ENCODE measurements at places on chromosomes 6 and 20.

DNA sequence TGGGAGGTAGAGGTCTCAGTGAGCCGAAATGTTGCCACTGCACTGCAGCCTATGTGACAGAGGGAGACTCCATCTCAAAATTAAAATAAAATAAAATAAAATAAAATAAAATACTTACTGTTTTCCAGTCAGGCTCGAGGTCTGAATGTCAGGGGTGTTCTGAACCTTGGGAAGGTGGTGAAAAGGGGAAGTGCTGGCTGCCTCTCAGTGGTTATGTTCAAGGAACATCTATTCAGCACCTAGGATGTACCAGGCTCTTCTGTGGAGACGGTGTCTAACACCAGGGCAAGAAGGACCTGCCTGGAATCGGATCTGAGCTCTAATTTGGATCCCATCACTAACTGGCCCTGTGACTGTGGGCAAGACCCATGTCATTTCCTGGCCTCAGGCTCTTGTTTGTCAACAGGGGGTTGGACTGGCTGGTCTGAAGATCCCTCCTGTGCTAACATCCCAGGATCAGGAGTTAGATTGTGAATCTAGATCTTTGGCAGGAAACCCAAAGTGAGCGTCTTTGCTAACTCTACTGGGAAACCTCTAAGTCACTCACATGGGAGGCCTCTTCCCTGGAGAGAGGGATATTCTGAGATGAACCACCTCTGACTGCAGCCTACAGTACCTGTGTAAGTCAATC, 63.4 kb upstream of the SIRPG start:
- no peak for DNase-seq

- no peak for DNase-seq
These were observed 398.9 kb downstream of the KIF16B start for GRCh38 chr20:16174311-16174710.

- no peak for DNase-seq
These were observed 1.4 kb downstream of the LTA start for GRCh38 chr6:31573239-31574105.

- DNase-seq: no peak
These were observed 312.9 kb downstream of the BTBD9 start for GRCh38 chr6:38326837-38327236.

GRCh38 chr6:122116119-122116834, 283.2 kb upstream of the HSF2 start:
- DNase-seq: no peak
